ENCODE measurements at places on chromosomes 6 and 20.

GRCh38 chr20:58393299-58393698 lies 4.3 kb downstream of the VAPB start:
- peak; percentile 19 for DNase-seq

DNA sequence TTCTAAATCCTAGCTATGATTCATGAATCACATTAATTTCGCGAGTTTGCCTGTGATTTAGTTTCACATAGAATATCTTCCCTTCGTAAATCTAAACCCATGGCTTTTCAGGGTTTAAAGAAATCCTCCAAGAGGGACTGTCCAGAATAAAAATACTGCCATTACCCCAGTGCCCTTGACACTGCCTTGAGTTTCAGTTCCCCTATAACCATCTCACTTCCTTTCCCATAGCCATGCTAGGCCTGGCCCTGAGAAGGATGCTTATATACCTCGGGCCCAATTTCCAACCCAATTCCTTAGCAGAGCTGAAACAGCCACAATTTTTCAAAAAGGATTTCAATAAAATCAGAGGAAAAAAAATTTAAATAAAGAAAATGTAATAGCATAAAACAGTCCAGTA lies 697.3 kb downstream of the FRK start:
- DNase-seq, result no peak

- no peak for DNase-seq
Observed at GRCh38 chr6:162640756-162641155, 86.8 kb downstream of the PRKN start.

DNA sequence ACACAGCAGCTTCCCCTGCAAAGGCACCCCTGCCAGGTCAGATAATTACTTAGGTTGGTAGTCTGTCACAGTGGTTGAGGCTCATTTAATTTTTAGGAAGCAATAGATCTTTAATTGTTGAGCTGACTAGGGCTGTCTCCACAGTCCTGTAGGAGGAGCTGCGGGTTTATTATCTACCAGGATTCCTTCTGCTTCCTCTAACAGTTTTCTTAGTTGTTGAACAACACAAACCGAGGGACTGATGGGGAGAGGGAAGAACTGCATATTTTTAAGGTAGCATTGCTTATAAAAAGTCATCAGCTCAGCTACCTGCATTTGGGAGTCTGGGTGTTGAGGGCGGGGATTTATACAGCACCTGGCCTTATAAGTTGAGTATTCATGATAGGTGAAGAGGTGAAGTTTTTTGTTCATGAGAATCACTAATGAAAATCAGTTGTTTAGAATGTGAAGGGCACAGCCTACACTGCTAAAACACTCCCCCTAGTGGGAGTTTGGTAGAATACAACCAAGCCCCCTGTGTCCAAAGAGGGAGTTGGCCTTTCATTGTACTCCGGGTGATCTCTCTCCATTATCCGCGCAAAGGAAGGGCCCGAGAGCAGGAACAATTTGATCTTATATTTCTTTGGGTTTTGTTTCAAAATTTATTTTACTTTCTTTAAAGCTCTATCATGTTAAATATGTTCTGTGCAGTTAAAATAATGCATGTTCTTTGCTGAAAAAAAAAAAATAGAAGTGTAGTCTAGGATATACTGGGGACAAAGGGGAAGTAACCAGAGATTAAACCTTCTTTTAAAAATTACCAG lies 69.6 kb downstream of the SSR1 start:
- DNase-seq, result peak; percentile 28

- DNase-seq, result no peak
Observed at GRCh38 chr6:43940071-43940392, 170.0 kb downstream of the VEGFA start.

DNA sequence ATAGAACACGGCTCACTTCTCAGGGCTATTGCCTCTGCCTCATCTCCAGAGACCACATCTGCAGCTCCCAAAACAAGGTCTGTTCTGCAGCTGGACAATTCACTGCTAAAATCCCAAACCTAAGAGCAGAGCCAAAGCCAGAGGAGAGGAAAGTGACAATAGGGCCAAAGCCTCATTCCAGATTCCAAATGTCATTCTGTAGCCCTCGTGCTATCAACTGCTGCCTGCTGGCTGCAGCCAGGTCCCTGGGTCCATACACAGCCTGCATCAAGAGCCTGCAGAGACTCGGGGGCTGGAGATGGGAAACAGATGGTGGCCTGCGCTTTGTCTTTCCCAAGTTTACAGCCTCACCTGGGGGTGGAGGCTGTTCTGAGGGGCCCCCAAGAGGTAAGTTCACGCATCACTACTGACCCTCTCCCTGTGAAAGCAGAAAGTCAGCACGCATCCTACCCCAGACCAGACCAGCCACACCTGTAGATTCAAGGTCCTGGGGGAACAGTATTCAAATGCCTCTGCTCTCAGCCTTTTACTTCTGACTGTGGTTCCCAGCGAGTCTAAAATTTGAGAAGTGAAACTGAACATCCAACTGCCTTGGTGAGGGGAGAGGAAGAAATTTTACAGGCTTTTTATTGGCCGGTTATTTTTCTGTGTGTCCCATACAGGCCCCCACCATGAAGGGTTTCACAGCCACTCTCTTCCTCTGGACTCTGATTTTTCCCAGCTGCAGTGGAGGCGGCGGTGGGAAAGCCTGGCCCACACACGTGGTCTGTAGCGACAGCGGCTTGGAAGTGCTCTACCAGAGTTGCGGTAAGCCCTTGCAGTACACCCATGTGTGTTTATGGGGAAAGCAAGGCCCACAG lies at the start of gene LY86:
TSS of gene LY86 (plus strand) at position 657 of the 860 bp plus-strand sequence. CDS start at position 672, 15 bp downstream.
- DNase-seq, result no peak

DNA sequence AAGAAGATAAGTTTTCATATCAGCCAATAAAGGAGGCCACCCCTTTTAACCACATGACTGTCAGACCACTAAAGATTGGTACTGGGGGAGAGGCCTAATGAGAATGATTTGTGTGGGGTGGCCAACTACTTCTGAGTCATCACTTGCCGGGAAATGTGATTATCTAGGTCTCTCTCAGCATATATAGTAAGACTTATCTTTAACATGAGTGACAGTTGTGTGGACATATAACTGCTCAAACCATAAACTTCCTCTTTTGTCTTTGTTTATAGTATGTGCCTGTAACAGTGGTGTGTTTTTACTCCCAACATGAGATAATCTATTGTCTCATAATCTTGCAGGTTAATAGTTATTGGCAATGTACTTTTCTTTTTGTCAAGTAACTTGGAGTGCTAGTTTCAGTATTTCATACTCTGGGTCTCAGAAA lies 312.4 kb downstream of the CDKAL1 start:
- DNase-seq, result no peak

DNA sequence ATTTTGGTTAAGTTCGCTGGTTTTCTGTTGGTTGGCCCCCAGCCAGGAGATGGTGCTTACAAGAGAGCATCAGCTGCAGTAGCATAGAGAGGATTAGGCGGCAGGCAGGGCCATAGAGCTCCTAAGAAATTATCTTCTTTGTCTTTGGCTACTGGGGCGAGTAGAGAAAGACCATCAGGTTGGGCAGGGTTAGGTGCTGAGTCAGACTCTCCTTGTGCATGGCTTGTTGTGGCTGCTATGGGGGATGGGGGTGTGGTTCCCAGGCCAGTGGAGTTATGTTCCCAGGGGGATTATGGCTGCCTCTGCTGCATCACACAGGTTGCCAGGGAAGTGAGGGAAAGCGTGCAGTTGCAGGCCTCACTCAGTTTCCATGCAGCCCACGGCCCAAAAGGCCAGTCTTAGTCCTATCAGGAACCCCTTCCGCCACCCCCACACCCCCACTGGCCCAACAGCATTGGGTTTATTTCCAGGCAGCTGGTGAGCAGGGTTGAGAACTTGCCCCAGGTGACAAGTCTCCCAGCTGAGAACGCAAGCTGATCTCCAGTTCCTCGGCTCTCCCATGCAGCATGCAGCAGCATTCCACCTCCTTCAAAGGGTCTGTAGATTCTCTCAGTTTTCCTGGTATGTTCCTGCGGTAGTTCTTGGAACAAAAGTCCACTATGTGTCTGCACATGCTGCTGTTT lies 243.7 kb downstream of the UTRN start:
- DNase-seq, result peak; percentile 7

- DNase-seq, result no peak
Observed at GRCh38 chr6:137512757-137513605, 18.8 kb upstream of the OLIG3 start.

DNA sequence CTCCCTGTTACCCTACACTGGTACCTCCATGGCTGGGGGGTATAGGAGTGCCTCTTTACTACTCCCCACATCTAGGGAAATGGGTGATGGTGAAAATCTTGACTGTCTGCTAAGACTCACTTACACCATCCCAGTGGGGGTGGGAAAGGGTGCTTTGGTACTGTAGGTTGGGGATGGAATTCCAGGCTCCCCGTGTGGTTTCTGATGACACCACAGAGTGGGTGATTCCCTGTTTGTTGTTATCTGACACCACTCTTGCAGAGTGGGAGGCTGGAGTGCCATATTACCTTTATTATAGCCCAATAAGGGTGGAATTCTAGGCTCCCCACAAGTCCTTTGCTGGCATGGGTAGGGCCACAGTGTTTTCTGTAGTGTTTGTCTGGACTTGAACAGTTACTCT lies 264.6 kb upstream of the MAN1A1 start:
- no peak for DNase-seq

GRCh38 chr20:56572172-56572571 lies 39.1 kb downstream of the FAM209B start:
- DNase-seq, result no peak

- no peak for DNase-seq
Observed at GRCh38 chr6:17740559-17741220, 34.0 kb upstream of the NUP153 start.

- DNase-seq, result no peak
Observed at GRCh38 chr6:123343836-123344235, 292.9 kb downstream of the TRDN start.

DNA sequence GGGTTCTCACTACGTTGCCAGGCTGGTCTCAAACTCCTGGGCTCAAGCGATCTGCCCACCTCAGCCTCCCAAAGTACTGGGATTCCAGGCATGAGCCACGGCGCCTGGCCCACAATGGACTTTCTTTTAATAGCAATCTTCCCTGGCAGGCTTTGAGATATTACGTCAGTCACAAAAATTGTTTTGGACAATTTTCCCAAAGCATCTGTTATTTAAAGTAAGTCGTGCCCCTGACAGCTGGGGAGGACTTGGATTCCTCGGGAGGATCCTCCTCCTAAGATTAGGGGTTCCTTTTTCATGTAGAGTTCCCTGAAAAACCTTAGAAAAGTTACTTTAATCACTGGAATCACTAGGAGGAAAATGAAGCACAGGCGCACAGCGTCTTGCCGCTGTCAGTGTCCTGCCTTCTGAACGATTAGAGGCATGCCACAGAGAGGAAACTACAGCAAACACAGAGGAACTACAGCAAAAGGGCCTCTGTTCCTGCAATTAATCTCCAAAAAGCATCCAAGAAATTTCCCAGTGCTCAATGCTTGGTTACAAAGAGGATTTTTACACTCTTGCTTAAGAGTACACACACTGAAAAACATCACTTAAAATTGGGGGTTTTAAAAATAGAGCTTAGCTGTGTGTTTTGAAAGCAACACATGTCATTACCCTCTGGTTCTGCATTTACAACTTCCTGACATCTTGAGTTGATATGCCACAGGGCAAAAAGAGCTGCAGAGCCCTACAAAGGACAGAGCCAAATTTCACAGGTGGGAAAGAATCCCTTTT lies 4.5 kb downstream of the ACSS1 start:
- DNase-seq, result peak; percentile 50

GRCh38 chr20:2849529-2849928 lies 9.0 kb downstream of the VPS16 start:
- no peak for DNase-seq

DNA sequence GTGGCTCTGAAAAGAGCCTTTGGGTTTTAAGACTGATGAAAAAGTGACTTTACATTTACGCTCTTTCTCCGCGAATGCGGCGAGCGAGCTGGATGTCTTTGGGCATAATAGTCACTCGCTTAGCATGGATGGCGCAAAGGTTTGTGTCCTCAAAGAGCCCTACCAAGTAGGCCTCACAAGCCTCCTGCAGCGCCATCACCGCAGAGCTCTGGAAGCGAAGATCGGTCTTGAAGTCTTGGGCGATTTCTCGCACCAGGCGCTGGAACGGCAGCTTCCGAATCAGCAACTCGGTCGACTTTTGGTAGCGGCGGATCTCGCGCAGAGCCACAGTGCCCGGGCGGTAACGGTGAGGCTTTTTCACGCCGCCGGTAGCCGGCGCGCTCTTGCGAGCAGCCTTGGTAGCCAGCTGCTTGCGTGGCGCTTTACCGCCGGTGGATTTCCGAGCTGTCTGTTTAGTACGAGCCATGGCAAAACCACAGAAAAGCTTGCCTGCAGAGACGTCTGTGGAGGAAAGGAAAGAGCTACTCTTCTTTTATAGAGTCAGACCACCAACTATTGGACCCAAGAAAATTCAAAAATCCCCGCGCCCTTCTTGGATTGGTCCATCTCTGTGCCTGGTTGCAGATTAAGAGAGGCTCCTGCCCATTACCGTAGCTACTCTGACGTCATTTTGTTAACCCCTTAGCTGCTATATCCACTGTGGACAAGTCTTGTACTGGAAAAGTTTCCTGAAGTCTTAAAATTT lies 55.5 kb upstream of the HFE start:
- DNase-seq, result peak; percentile 92

- DNase-seq, result no peak
Observed at GRCh38 chr20:1307571-1307971, 21.4 kb downstream of the SDCBP2 start.

GRCh38 chr20:35248641-35249475 lies 22.4 kb downstream of the MMP24 start:
- DNase-seq, result no peak

DNA sequence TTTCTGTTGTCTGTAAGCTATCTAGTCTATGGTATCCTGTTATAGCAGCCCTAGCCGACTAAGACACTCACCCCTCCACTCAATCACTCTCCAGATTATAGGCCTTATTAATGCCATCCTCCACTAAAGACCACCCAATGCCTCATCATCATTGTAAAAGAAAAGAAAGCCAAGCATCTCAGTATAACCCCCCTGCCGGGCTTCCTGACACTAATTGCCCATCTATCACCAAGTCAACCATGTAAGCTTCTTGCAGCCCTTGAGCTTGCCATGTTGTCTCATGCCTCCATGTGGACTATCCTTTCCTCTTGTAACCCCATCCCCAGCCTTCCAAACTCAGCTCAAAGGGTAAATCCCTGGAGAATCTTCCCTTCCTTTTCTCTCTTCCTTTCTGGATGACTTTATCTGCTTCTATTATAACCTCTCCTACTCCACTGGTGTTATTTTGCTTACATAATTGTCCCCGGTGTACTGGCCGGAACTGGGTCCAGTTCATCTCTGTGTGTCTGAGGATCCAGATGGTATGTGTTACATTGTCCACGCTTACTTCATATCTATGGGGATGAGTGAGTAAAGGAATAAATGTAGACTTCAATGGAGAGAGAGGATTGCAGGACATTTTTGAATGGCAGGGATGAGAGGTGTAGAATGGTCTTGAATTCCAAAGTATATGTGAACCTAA lies 202.9 kb upstream of the SOX4 start:
- DNase-seq, result no peak

GRCh38 chr6:72669324-72669723 lies 47.5 kb downstream of the KCNQ5 start:
- DNase-seq, result no peak

GRCh38 chr6:8177721-8178120 lies 75.4 kb upstream of the EEF1E1 start:
- DNase-seq, result no peak
